ENCODE measurements at places on chromosomes 12 and 14.

DNA sequence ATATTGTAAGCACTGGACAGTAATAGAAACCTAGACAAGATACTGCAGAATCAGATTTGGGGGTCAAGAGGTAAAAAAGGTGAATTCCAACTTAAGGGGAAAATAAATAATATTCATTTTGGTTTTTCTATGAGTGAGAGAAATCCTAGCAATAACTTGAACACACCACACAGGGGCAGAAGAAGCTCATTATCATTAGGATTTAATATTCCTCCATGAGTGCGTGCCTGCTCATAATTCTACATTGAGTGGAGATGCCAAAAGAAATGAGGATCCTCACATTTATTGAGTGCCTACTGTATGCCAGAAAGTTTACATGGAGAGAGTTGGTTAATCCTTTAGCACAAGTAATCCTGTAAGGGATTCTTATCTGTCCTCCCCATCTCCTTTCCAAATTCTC is 40.5 kb upstream of the C14orf132 start:
- peak; percentile 64 for DNase-seq

DNA sequence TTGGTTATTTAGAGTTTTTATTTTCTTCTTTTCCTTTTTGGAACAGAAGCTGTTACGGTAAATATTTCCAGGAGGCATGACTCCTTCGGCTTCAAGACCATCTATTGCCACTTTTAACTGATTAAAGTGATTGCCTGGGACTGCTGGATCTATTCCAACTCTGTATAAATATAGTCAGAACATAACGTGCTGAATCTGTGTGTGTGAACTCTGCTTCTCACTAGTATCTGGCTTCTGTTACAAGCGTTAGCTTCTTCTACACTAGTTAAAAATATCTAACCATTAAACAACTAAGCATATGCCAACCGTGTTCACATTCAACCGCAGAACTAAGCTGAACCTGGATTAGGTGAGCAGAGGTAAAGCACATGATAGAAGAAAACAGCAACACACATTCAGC is 49.0 kb downstream of the TMTC1 start:
- DNase-seq = no peak

GRCh38 chr12:53214687-53215455 is 7.8 kb upstream of the ITGB7 start:
- DNase-seq = no peak

DNA sequence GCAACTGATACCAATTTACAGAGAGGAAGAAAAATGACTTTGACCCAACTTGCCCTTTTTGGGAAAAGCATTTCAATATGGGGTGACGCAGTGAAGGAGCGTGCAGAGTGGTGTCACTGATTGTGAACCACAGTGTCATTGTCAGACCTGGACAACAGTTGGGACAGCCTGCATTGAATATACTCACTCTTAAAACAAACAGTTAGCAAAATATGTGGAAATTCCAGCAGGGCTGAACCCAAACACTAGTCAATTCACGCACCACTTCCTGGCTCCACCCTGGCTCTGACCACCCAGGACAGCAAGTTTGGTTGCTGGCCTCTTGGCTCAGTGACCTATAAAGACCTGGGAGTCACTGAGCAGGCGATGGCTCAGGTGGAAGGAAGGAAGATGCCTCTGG is 61.3 kb downstream of the NOS1 start:
- no peak for DNase-seq

DNA sequence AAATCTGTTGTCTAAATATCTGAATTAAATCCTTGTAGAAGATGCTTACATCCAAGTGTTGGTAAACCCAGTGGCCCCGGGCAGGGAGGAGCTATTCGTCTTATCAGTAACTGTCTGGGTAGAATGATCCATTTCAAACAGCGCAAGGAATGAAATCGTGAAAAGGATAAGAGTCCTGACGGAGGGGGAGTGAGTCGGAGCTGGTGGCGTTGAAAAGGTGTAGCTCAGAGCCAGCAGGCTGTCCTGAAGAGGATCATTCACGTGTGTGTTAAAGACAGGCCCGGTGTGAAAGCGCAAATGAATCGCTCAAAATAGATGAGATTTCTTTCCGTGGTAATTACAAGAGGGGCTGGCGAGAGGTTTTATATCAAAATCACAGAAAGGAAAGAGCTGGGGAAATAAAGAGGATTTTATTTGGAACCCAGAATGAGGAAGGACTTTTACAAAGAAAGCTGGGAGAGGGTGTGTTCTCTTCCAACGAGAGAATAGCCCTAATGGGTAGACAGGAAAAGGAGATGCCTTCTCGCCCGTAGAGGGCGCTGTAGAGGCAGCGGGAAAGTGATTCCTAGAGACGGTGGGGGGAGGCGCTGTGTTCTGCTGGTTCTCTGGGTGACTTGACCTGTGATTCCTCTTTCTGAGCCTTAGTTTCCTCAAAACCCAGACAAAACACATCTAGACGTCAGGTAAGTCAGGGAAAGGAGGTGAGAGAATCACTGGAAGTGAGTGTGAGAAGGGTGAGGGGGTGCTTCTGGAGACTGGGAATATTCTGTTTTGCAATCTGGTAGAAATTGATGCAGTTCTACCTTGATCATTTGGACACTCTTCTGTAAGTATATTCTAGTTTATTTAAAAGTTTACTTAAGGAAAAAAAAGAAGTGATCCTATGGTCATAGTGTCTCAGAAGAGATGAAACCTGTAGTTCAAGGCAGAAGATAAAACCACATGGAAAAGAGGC is 39.3 kb downstream of the SRRM4 start:
- DNase-seq = peak; percentile 73

GRCh38 chr12:120321382-120322202 is 6.0 kb downstream of the PLA2G1B start:
- DNase-seq = no peak

- no peak for DNase-seq
Observed at GRCh38 chr12:24078318-24078765, 128.9 kb upstream of the SOX5 start.

DNA sequence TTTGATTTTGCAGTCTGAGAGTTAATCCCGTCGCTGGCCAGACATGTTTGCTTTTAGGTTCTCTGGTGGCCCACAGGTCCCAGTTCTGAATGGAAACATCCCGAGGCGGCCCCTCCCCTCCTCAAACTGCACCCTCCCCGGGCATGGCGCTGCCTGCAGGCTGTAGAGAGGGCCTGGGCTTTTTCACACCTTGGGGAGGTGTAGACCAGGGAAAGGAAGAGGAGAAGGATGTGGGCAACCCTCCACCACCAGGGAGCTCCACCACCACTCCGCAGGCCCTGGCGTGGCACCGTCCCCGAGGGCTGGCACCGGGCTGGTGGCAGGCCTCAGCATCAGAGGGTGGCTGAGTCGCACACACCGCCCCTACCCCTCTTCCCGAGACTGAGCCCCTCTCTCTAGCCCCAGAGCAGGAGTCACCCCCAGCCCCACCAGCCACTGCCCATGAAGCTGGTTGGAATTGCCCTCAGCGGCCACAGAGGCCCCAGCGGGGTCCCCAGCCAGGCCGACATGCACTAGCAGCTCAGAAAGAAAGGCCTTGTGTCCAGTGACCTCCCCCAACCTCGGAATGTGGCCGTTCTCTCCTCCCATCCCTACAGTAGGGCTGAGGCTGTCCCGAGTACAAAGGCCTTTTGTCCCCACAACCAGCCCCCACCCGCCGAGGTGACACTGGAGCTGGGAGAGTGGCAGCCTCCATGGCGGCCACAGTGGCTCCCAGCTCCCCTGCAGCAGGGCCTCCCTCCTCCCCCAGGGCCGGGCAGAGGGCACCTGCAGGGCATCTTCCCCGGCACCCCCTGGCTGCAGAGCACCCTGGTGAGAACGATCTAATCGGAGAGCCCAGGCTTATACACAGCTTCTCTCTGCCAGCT is 23.5 kb upstream of the INF2 start:
- DNase-seq = no peak

DNA sequence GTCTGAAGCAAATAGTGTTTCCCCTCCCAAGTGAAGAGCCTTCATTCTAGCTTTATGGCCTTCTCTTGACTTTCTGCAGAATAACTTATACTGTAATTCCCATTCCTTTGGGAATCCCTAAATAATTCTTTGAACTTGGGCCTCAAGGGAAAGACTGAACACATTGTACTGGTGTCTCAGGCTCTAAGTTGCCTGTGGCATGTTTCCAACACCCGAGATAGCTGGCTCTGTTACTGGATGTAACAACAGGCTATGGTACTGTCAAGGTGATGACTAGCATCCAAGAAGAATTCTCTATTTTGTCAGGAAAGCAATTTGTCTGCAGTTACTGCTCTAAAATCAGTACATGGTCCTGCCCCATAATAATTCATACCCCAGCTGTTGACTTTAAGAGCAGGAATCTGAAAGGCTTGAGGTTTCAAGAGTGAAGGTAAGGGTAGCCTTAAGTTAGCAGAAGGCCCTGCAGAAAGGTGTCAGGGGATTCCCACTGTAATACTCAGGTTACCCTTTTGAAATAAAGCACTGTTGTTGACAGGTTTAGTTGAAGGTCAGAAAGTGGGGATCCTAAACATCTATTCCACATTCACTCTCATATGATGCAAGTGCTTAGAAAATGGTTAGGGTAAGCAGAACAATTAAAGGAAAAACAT is 5.2 kb downstream of the GPX2 start:
- peak; percentile 57 for DNase-seq

- DNase-seq = no peak
Observed at GRCh38 chr12:40335991-40336390, 111.2 kb downstream of the LRRK2 start.

- no peak for DNase-seq
Observed at GRCh38 chr12:8087666-8088065, 5.6 kb downstream of the NECAP1 start.

GRCh38 chr12:5868625-5869295 is 76.3 kb downstream of the ANO2 start:
- DNase-seq = no peak

DNA sequence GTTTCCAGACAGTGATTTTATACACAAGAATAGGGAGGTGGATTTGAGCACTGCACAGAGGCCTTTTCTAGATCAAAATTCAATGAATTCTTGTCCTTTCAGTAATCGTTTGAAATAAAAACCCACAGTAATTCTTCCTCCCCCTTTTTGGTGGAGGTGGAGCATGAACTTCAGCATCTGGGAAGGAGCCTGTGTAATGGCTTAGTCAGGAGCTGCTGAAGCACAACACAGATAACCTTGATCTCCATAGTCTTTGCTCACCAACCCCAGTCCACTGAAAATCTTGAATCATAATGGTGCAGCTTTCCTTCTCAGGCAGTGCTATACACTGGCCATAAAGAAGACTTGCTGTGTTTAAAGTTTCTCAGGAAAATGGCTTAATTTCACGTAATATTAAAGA is 6.4 kb upstream of the TBPL2 start:
- no peak for DNase-seq

DNA sequence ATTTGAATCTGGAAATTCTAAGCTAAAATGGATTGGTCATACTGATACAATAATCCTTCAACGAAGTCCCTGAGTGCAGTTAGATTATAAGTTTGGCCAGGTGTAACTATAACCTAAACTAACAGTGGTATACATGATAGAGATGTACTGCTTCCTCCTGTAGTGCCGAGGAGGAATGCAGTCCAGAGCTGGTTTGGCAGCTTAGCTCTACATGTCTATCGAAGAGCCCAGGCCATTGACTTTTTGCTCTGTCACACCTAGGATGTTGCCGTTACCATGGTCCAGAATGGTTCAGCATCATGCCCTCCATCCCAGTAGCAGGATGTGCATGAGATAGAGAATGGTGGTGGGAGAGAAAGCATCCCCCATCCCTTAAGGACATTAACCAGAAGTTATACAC is 318.1 kb downstream of the ZFP36L1 start:
- no peak for DNase-seq

- no peak for DNase-seq
Observed at GRCh38 chr12:27524494-27524835, 459 bp downstream of the PPFIBP1 start.

- no peak for DNase-seq
Observed at GRCh38 chr12:30973175-30973574, 46.6 kb downstream of the TSPAN11 start.

DNA sequence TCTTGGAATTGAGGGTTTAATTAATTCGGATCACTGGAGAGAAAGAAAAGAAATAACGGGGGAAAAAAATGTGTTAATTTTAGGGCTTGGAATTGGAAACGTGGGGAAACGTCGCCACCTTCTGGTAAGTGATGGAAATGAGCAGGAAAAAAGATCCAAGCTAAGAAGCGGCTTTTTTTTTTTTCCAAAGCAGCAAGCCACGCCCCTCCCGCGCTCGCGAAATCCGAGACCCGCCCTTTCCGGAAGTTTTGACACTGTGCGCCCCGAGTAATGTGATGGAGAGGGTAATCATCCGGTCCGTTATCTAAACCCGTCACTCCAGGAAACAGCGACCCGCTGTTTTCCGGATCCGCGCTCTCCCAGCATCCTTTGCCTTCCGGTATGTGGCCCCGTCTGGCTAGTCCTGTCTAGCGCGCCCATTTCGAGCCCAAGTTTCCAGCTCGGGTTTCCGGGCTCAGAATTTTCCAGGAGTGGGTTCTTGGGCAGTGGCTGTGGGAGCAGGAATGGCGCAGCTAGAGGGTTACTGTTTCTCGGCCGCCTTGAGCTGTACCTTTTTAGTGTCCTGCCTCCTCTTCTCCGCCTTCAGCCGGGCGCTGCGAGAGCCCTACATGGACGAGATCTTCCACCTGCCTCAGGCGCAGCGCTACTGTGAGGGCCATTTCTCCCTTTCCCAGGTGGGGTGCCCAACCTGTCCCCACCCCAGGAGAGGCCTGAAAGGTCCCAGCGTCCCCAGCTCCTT is at the start of gene ALG10B:
TSS of gene ALG10B (plus strand) at position 384 of the 739 bp plus-strand sequence. CDS start at position 504, 120 bp downstream.
- DNase-seq = peak; percentile 98

DNA sequence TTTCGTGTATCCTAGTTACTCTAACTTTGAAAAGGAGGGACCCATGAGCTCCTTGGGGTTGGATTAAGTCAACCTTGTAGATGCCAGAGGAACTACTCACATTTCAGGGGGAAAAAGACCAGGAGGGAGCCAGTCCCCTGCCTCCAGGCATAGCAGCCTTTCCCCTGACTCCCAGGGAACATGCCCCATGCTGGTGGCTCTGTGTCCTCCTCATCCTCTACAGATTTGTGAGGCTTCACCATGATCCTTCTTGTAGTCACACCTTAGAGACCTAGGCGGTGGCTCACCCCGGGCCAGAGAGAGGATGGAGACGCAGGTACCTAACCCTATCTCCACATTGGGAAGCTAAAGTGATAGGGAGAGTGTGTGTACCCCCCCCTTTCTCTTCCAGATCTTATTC is 16.0 kb upstream of the PPP1R1A start:
- DNase-seq = no peak

DNA sequence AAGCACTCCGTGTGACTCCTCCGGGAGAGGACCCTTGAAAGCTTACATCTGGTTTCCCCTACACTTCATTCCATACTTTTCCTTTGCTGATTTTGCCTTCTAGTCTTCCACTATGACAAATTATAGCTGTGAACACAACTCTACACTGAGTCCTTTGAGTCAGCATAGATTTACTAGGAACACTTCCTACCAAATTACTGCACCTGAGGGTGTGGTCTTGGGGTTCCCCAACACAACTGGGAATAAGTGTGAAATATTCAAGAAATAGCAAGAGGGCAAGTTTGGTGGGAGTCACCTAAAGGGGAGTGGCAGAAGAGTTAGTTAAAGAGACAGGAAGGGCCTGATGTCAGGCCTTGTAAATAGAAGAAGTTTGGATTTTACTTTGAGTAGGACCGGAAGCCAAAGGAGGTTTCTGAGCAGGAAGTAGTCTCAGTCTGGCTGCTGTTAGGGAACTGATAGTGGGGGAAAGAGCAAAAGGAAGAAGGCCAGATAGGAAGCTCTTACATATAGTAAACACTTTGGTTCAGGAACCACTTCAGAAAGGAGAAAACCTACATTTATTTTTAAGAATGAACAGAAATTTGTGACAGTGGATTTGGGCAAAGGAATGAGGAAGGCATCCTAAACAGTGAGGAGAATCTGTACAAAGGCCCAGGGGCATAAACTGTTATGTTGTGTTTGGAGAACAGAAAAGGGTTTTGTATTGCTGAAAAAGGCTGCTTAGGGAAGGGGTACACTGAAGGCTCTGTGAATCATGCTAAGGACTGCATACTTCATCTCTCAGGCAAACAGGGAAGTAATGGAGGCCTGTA is 14.2 kb downstream of the SEL1L start:
- DNase-seq = no peak
